ENCODE measurements at places on chromosomes 16 and 17.

DNA sequence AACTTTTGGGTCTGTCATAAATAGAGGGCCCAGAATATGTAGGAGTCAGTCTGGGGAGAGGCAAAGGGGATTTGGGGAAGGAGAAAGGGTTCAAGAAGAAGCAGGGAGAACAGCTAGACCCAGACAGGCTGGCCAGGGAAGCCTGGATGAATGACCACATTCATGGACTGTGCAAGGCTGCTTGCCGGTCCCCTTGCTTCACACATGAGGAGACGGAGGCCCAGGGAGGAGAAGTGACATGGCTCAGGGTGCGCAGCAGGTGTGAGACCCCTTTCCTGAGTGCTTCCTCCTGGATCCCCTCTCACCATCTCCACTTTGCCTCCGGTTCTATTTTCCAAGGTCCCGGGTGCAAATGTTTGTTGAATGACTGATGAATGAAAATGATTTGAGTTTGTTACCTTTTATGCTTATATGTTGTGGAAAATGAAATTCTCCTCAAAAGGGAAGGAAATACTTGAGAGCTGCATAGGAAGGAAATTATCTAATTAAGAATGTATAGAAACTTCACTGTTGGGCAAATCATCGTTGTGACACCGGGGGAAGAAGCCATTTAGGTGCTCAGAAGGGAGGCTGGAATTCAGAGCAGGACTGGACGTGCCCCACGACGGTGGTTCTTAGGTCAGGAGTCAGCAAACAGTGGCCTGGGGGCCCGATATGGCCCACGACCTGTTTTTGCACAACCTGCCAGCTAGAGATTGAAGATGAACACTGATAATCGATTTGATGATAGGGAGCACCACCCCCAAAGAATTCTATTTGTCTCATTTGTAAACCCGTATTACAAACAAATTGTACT, 559 bp downstream of the ITGAM start:
- no peak for DNase-seq

- DNase-seq = no peak
Observed at GRCh38 chr16:47262938-47263337, 119.2 kb upstream of the NETO2 start.

- no peak for DNase-seq
Observed at GRCh38 chr17:50161911-50162288, 3.9 kb upstream of the SGCA start.

DNA sequence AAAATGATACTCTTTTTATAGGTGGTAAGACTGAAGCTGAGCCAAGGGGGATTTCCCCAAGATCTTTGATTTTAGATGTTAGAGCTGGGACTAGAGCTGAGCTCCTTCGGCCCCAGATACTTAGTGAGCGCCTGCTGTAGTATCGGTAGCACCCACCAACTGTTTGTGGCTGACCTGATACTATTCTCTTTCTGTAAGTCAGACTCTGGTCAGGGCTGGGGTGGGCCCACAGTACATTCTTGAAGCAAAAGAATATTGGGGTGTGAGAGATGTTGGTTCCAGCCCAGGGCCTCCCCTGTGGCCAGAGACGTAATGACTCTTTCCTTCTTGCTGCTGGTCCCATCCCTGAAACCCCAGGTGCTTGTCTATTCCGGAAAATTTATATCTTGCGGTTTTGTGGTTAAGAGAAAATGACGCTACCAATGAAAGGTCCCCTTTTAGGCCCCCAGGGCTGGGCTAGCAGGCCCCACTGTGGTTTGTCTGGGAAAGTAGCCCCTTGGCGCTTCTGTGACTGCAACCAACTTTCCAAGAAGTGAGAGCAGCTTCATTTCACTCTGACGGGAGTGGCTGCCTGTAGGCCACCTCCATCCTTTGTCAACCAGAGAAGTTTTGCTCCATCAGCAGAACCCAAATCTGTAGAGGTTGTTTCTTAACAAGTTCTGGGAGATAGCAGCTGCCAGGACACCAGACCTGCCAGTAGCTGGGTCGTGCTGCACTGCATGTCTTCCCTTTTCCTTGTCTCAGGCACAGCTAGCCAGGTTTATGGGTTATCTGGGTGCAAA, 86.4 kb upstream of the LGALS9 start:
- peak; percentile 19 for DNase-seq

DNA sequence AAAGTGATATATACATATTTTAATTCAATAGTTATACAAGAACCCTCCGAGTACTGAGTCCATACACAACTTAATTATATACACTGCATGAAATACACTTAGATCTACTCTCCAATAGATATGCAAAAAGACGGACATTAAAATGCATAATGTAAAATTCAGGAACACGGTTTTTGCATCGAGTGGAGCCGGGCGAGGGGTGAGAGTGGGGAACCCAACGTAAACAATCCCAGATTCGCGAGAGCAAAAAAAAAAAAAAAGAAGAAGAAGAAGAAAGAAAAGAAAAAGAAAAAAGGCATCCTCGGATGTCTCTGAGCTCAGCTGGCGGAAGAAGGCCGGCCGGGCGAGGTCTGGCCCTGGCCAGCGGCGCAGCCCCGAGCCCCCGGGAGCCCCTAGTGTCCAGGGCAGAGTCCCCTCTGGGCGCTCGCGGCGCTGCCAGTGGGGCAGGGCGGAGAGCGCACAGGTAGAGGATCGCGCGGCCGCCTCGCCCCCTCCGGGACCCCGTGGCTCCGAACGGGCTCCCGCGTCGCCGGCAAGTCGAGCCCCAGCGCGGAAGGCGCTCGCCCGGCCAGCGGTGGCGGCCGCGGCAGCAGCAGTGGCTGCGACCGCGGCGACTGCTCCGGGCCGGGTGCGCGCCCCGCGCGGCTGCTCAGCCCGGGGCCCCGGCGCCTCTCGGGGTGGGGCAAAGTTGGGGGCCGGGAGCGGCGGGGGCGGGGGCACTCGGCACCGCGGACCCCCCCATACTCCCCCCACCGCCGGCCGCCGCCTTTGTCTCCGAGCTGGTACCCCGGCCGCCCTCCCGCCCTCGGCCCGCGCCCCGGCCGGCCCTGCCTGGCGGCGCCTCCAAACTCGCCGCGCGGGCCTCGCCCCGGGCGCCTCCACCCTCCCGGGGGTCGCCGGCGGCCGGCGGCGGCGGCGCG, 9.6 kb upstream of the ZFHX3 start:
- DNase-seq = no peak

- DNase-seq = no peak
Observed at GRCh38 chr17:19317359-19318095, 45.0 kb downstream of the B9D1 start.

- no peak for DNase-seq
Observed at GRCh38 chr17:66850692-66851091, 15.8 kb downstream of the CACNG5 start.

- DNase-seq = no peak
Observed at GRCh38 chr17:65544672-65545071, 16.8 kb downstream of the AXIN2 start.

DNA sequence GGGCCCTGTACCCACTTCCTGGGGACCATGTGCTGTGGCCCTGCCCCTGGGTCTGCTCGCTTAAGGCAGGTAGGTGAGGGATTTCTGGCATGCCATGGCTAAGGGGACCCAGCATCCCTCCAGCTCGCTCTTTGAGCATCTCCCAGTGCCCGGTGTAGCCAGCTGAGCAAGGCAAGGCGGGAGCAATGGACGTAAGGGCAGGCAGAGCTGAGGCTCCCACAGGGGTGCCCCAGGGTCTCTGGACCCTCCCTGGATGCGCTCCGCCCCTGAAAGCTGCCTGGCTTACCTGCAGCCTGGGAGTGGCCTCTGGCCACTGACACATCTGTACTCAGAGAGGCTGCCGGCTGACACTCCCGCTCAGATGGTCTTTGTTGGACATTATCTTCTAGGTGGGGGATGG, 189.9 kb downstream of the IRF8 start:
- no peak for DNase-seq

DNA sequence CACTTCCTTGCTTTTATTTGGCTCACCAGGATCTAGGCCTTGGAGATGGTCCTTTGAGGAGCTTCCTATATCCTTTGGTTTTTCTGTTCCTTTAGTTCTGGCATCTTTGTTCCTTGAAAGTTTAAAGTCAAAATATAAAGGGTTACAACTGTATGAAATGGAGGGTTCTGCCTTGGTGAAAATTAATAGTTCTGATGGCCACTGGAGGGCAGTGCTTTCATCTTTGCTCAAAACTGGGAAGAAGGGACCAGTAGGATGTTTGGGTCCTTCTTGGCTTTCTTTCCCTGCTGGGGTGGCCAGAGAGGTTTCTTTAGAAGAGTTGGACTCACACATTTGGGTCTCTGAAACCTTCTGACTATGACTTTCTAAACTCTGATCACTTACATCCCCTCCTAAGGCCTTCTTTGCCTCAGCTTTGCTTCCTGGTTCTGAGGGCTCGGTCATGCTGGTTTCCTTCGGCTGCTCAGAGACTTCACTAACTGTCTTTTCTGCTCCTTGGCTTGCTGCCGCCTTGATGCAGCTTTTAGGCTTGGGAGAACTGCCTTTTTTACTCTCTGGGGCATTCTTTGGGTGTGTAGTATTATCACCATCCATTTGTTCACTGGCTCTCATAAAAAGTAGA, 10.9 kb upstream of the ITGA2B start:
- no peak for DNase-seq

DNA sequence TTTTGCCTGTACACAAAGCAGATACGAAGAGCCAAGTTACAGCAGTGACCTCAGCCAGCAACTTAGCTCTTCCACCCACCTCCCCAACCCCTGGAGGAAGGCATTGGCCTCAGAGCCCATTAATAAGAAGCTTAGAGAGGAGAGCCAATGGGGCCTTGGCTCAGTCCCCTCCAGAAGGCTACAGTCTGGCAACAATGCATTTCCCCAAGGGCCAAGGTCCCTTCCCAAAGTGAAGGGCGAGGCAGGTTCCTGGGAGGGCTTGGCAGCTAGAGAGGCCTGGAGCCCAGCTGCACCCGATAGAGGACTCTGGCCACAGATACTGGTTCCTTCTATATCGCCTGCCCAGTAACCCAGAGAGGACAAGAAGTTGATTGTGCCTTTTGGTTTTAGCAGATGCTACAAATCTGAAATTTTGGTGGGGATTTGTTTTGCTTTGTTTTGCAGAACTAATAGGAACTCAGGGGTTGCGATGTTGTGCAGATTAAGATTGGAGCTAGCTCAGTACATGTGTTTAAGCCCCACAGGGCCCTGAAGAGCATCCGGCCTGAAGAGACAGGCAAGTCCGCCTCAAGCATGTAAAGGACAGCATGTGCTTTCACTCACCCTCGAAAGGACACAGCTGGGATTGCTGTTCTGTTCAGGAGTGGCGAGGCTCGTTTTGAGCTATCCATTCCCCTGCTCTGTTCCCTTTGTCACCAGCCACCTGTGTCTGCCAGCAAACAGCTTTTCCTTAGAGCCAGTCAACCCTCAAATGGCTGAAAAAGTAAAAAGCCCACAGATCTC, 12.0 kb upstream of the PNPO start:
- DNase-seq = no peak

DNA sequence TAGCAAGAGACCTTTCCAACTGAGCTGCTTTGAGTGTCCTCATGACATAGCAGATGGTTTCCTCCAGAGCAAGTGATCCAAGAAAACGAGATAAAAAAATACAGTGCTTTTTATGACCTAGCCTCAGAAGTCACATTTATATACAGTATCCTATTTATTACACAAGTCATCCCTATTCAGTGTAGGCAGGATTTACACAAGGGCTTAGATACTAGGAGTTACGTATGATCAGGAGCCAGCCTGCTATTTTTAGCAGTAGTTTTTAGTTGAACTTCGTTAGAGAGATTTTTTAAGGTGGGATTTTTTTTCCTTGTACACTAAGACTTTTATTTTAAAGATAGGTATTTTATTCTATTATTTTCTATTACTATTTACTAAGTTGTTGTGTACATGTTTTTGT, 58.4 kb downstream of the PHKB start:
- no peak for DNase-seq

DNA sequence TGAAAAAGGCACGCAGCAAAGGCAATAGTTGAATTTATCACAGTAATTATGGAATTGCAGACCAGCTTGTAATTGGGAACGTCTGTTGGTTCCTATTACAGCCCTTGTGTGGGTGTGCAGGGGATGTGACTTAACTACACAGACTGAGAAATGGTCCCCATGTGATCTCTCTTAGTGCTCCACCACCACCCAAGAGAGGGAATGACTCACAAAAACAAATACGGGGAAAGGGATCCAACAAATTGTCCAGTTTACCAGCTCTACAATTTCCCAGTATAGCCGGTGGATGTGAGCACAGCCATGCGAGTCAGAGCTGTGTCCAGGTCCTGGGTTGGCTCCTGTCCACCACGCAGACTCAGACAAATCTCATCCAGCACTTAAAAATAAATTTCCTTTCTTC, 337.9 kb downstream of the GRIN2A start:
- no peak for DNase-seq

GRCh38 chr17:78174346-78174869, 6.0 kb downstream of the SYNGR2 start:
- DNase-seq = no peak

DNA sequence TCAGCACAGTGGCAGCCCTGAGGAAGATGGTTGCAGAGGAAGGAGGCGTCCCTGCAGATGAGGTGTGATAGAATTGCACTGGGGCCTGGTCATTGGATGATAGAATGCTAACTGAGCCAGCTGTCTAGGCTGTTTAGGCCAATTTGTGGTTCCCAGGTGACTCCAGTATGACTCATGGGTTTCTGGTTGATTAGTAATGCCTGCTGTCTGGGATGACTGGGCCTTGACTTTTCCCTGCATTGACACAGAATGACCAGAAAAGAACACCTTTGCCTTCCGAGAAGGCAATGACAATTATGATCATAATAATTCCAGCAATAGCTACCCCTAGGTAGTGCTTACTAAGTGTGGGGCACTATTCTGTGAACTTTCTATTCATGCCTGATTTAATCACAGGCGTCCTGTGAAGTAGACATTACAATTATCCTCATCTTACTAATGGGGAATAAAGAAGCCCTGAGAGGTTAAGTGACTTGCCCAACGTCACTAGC, 31.5 kb downstream of the USP43 start:
- DNase-seq = no peak

- peak; percentile 91 for DNase-seq
Observed at GRCh38 chr17:75785016-75785890, 647 bp downstream of the UNK start.

GRCh38 chr16:59540621-59541020, 806.5 kb upstream of the GOT2 start:
- no peak for DNase-seq

DNA sequence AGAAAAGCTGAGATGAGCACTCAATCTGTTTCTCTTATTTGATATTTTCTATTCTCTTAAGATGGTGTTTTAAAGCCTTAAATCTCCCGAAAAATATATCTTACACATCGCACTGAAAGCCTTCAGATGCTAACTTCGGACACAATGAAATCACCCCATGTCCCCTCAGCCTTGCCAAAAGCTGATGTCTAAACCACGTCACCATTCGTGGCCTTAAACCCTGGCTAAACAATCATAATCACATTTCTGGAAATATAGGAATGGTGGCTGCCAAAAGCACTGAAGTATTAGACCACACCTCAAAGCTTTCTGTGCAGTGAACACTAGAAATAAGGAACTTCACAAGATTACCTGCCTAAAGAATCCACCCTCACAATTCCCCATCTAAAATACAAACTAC, 402.7 kb downstream of the SOX9 start:
- no peak for DNase-seq

DNA sequence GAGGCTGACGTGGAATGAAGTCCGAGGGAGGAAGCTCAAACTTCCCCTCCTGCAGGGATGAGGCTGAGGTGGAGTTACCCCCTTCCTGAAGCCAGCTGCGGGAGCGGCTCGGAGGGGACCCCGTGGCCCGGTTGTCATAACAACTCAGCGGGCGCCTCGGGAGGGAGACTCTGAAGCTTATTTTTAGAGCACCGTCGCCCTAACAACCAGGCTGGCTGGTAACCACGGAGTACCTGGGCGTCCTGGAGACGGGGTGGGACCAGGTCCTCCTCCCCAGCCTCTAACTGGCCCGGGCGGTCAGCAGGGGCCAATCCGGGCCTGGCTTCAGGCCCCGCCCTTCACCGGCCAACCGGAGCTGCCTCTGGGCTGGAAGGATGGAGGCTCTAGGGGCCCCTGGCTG, 27.7 kb downstream of the NECAB2 start:
- no peak for DNase-seq

Measured in CD4-positive, alpha-beta T cell treated with Interleukin-12 subunit alpha and Interleukin-12 subunit beta, for 1 hour (primary cell).